Left kidney (tissue), 8 donors: ENCODE measurements at places on chromosomes 2 and 18. TPM values are rescaled to one million over a fixed set of nuclear protein-coding genes. Genes with fewer than 3 reads are reported as not detected.
A peak's percentile ranks its signal among the peaks of the same experiment; 100 is the strongest.

RELCH gene
- 41.1 TPM for polyA plus RNA-seq

- DNase-seq = no peak
Observed at GRCh38 chr2:179592167-179592936, 269.1 kb downstream of the ZNF385B start.

NT5C1B gene
- polyA plus RNA-seq = 1.5 TPM

DNA sequence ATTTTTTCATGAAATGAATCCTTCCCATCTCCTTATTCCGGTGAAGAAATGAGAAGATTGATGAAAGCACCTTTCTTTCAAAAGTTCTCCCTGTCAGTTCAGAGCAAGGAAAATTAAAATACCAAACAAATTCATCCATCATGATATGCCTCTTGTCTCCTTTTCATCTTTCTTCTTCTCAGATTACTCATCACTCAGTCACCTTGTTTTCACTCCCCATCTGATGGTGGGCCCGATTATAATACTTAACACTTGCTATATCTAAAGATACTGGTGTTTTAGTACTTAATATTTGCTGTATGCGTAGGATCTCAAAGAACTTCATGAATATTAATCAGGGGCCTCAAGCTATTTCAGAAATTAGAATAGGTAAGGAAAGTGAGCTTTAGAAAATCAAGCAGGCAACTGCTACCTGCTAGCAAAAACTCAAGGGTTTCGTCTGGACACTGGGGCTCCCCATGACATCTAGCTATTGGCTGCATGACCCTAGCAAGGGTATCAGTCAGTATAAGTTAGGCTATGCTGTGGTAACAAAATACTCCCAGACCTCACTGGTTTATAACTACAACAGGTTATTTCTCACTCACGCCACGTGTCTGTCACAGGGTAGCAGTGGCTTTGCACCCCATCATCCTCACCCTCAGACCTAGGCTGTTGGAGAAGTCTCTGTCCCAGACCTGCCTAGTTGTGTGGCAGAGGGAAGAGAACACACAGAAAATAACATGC is 39.0 kb upstream of the RNF152 start:
- no peak for DNase-seq

- no peak for DNase-seq
Observed at GRCh38 chr2:102276549-102277201, 34.7 kb upstream of the IL1RL1 start.

GRCh38 chr2:71926089-71926447 is 221.6 kb downstream of the CYP26B1 start:
- DNase-seq = peak; percentile 58

SERPINB4 gene
- polyA plus RNA-seq = not detected

DNA sequence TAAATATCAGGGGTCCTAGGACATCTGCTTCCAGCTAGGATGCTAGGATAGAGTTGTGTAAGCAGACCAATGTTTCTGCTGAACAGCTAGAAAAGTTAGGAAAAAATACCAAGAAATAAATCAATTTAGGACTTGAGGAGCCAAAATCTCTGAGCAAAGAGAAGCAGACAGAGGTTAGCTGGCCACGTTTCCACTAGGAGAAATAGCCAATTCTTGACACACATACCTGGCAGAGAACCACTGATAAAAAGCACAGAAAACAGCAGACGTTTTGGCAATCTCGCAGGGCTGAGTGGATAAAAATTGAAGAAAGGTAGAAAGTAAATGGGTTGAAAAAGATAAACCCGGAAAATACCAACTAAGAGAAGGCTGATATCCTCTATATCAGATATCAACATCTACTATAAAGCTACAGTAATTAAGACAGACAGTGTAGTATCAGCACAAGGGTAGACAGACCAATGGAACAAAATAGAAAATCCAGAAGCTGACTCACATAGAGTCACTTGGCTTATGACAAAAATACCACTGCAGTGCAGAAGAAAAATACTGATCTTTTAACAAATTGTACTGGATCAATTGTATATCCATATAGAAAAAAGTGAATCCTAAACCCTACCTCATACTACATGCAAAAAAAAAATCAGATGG is 306.1 kb upstream of the KLHL29 start:
- no peak for DNase-seq

GULP1 gene
- 67.8 TPM for polyA plus RNA-seq

- DNase-seq = no peak
Observed at GRCh38 chr18:44341759-44342158, 338.9 kb upstream of the SETBP1 start.

COX7A2L gene
- polyA plus RNA-seq = 183 TPM

EML6 gene
- polyA plus RNA-seq = 20.4 TPM

CYBRD1 gene
- polyA plus RNA-seq = 41.6 TPM

DNA sequence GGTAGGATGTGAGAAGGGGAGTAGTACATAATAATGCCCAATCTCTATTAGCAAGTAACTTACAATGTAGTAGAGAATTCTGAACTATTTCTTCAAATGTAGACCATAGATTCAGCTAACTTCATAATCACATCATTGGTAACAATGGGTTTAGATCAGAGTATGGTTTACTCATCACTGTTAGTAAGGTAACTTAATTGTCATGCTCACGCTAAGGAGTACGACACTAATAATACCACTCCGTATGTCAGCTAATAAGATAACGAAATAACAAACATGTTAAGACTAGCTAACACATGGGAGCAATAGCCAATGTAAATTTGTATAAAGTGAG is 56.4 kb upstream of the CCDC141 start:
- DNase-seq = no peak

RTP5 gene
- not detected for polyA plus RNA-seq

DNA sequence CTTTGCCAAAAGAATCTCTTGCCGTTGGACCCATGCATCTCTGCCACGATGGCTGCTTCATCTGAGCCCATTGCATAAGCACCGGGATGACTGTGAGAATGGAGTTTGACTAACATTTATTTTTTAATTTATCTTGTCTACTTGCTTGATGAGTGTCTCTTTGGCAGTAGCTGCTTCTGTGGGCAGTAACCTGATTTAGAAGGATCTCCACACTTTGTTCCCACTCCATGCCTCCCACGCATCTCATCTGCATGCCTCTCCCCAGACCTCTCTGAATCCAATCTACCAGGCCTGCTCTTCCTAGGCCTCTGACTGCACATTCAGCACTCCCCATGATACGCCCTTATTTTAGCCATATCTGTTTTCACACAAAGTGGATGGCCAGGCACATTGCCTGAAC is 23.7 kb upstream of the TMX3 start:
- DNase-seq = no peak

DNA sequence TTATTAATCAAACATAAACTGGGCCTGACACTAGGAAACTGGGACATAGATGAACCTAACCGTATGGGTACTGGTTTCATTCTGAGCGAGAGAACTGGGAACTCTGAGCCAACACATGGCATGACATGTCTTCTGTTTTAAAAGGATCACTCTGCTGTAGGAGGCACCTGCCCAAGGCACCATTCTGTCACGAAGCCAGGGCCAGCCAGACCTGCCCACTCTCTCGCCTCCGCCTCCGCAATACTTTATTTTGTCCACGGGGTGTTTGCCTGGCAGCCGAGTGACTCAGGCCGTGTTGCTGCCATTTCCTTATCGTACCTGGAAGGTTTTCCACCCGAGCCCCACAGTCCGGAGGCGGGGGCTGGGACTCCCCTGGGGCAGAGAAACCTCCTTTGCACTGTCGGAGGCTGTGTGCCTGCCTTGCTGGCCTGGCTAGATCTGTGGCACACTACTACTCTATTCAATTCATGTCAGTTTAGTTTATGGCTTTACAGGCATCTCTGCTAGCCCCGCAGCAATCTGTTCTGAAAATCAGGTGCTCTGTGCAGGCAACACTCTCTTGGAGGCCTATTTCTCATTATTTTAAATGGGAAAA is 120.4 kb upstream of the ACKR3 start:
- DNase-seq = no peak

DNA sequence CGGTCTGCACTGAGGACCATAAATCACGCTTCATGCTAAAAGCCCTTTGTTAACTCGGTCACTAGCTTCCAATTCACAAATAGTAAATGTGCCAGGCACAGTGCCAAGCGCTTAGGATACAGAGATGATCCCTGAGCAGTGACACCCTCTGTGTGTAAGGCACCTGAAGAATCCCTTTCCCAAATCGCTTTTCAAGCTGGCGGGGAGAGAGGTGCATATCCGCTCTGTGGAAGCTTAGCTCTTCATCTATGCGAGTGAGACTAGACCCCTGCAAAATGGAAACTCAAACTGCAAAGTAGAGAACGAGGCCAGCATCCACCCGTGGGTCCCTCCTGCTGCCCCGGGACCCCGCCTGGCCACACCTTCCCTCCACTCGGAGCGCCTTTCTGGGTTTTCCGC is 2.4 kb downstream of the PIEZO2 start:
- DNase-seq = no peak

DNA sequence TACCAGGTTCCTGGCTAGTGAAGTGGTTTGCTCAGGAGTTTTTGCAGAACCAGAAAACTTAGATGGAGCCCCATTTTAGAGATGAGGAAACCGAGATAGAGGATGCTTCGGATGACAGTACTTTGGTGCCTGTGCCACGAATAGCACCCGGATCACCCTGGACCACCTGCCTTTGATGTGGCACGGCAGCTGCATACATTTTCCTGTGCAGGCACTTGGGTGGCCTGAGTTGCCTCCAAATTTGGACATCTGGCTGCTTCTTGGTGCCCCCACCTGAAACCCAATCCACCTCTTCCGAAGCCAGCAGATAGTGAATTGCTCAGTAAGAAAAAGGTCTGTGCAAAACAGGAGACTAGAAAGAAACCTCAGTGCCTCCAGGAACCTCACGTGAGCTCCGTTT is 140.6 kb upstream of the ID2 start:
- no peak for DNase-seq

DNA sequence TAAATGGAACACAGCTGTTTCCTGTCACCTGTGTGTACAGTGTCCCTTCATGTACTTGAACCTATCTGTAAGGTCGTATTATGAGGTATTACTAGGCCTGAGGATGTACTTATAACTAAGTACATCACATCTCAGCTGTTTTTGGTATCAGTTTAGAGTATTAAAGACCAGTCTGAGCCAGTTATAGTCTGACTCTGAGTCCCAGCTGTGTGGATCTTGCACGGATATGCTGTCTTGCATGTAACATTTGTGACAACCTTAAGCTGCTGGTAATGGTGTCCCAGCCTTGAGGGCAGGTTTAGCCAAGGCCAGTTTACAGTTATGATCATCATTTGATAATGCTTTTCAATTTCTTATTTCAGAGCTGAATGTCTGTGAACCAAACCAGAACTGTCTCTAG is 496.3 kb downstream of the SLC4A3 start:
- DNase-seq = no peak

GRCh38 chr2:38533180-38533579 is 69.5 kb downstream of the HNRNPLL start:
- DNase-seq = no peak

DNA sequence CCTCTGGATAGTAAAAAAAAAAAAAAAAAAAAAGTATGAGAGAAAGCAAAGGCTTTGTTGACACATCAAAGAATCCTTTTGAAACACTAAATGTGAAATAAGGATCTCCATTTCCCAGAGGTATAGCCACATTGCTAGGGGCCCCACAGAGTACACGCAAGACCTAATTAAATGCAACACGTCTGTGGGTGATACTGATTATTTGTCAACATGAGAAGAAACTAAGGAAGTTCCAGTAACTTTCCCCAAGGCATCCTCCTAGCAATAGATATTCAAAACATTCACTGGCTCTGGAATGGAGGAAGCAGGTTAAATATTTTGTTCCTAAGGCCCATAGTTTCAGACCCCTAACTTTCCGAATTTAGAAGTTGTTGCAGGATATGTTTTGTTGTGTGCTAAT is 24.6 kb upstream of the EPB41L3 start:
- no peak for DNase-seq

DNA sequence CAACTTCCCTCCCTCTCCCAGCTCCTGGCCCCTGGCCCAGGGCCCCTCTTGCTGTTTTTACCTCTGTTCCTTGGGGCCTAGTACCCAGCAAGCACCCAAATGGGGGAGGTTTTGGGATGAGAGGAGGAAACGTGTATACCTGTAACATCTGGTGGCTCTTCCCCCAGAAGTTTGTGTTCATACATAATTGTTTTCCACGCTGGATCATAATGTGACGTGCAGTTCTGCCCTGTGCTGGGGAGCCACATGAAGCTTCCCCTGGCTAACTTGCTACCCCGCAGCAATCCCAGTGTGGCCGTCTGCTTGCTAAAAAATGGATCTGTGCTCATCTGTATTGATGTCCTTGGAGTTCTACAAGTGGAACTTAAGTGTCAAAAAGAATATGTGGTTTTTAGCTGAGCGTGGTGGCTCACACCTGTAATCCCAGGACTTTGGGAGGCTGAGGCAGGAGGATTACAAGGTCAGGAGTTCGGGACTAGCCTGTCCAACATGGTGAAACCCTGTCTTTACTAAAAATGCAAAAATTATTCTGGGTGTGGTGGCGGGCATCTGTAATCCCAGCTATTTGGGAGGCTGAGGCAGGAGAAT is 36.5 kb downstream of the ANO7 start:
- DNase-seq = no peak

GRCh38 chr18:6793986-6794385 is 64.5 kb downstream of the ARHGAP28 start:
- DNase-seq = no peak

- no peak for DNase-seq
Observed at GRCh38 chr2:191945623-191946022, 98.7 kb upstream of the CAVIN2 start.

GRCh38 chr18:21260621-21261020 is 18.6 kb downstream of the GREB1L start:
- DNase-seq = no peak

- no peak for DNase-seq
Observed at GRCh38 chr2:213288913-213289700, 4.8 kb downstream of the SPAG16 start.

SCN9A gene
- 2.2 TPM for polyA plus RNA-seq

DNA sequence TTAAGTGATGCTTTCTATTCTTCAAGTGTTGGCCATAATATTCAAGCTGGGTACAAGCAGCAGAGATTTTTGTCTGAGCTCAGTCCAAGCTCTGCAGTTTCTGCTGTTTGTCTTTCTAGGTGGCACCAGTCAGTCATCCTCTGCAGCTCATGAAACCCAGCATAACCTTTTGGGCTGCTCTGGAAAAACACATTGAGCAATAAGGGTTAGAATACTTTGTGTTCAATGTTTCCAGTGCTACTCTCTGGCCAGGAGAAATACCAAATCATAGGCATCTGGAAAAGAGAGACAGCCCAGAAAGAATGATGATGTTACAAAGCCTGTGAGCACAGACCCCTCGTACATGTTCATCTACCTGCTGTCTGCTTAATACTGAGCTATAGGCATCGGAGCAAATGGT is 19.5 kb upstream of the WIPF1 start:
- no peak for DNase-seq

FBXO48 gene
- 2.3 TPM for polyA plus RNA-seq

- DNase-seq = no peak
Observed at GRCh38 chr2:241620419-241620769, 16.6 kb downstream of the THAP4 start.

GRCh38 chr2:76120176-76120575 is 409.5 kb upstream of the GCFC2 start:
- no peak for DNase-seq

TUBA3E gene
- 0.18 TPM for polyA plus RNA-seq

- no peak for DNase-seq
Observed at GRCh38 chr2:230619491-230619890, 93.2 kb upstream of the CAB39 start.

- no peak for DNase-seq
Observed at GRCh38 chr18:9627642-9628041, 13.3 kb upstream of the PPP4R1 start.

- DNase-seq = no peak
Observed at GRCh38 chr2:138432971-138433370, 68.6 kb upstream of the SPOPL start.

COX5B gene
- polyA plus RNA-seq = 173 TPM

GRCh38 chr18:32966141-32966540 is 193.3 kb upstream of the KLHL14 start:
- DNase-seq = no peak

GRCh38 chr2:25960396-25960795 is 21.9 kb downstream of the KIF3C start:
- no peak for DNase-seq

CHRNA1 gene
- 3.7 TPM for polyA plus RNA-seq

DTNB gene
- 18.5 TPM for polyA plus RNA-seq
